Stimulated activated CD4-positive, alpha-beta T cell treated with anti-CD3 and anti-CD28 coated beads, TNF-alpha, amount 100 ng/mL, for 1 hour (primary cell): ENCODE measurements at places on chromosomes 2 and 18.

DNA sequence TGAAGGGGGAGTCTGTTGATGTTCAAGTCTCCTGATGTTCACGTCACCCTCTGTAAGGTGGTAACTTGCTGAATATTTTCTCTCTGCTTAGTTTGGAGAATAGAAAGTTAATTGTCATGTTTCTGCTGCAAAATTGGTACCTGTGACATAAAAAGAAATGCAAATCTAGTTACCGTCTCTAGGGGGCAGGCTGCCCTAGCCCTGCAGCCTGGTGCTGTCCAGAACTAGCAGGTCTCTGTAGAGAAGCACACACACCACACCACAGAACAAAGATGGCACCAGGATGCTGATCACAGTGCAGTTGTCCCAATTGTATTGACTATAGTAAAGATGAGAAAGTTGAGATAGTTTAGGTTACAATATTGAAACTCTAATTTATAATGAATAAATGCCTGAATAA, 47.0 kb downstream of the SLC9A4 start:
- DNase-seq: no peak

DNA sequence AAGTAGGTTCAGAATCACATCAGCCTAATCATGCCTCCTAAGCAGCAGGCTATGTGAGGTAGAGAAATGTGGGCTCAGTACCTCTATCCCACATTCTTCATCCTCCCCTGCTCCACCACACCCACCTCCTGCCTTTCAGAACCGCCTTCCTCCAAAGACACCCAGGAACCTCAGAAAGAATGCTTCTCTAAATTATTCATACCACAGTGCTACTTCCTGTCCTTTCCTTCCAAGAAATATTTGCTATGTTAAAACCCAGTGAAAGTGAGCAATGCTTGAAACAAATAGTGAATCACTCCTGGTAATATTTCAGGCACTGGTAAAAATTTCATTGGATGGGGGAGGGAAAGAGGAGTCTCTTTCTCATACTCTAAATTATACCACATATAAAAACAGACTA, 24.0 kb upstream of the CREB1 start:
- DNase-seq: no peak

DNA sequence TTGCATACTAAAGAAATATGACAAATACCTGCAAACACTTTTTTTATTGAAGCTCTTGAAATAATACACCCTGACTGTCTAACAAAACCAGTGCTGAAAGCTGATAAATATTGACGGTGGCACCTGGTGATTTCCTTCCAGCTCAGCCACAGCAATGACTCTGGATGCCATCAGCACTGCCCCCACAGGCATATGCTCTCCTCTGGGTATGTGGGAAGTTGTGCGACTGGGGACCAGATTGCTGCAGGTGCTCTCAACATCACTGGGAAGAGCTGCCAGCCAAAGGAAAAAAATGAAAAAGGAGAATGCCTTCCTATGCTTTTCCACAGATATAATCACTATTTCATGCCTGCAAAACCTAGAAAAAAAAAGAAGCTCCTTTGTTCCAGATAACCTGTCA, 141.5 kb downstream of the PIGN start:
- no peak for DNase-seq

DNA sequence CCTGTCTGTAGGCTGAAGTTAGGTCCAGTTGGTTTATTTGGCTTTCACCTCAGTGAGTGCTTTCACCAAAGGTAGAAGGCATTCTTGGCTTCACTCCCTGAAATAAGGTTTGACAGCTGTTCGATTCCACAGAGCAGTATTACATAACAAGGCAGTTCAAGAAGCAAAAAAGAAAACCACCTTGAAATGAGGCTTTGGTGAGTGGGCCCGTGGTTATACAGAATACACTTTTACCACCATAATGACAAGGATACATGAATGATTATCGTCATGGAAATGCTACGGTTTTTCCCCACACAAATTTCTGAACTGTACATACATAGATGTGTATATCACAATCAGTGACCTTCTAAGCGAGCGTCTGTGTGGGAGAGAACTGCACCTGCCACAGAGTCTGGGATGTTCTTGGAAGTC, 80.0 kb upstream of the CHRNA1 start:
- DNase-seq: no peak

GRCh38 chr2:154720651-154721050, 22.2 kb downstream of the KCNJ3 start:
- no peak for DNase-seq

- no peak for DNase-seq
These were observed 52.6 kb downstream of the COA5 start for GRCh38 chr2:98555696-98556095.

DNA sequence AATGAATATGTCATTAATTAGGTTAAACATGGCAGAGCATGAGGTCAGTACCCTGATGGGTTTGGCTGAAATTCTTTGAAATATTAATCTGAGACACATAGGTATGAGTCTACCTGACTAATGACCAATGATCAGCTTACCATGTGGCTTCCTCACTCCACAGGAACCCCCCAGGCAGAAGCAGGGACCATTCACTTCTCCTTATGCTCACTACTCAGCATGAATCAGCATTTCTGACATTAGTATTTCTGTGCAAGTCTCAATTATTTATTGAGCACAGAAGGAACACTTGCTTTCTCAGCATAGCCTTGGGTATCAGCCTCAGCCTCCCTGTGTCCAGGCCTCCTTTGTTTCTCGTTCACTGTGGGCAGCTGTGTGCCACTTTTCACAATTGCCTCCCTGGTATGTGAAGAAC, 9.3 kb upstream of the KCNE4 start:
- DNase-seq: no peak

DNA sequence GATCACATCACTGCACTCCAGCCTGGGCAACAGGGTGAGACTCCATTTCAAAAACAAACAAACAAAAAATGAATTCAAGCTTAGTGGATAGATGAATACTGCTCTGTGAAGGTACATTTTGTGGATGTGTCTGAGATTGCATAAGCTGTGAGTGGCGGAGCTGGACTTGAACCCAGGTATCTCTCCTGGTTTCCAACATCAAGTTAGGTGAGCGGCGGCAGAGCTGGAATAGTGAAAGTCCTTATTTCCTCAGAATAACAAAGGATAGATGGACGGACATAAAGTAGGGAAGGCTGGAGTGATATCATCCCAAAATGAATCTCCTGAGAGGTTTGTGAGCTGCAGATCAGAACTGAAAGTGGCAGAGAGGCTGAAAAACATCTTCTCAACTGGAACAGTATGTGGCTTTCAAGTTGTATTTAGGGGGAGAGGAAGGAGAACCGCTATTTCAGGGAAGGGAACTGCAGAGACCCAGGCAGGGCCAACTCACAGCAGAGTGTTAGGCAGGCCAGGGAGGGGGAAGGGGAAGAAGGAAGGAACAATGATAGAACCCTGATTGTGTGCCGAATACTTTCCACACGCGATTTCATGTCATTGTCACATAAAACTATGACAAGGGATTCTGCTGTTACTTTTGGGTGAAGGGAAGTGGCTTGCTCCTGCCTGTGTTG, 106.2 kb downstream of the LPIN1 start:
- no peak for DNase-seq

DNA sequence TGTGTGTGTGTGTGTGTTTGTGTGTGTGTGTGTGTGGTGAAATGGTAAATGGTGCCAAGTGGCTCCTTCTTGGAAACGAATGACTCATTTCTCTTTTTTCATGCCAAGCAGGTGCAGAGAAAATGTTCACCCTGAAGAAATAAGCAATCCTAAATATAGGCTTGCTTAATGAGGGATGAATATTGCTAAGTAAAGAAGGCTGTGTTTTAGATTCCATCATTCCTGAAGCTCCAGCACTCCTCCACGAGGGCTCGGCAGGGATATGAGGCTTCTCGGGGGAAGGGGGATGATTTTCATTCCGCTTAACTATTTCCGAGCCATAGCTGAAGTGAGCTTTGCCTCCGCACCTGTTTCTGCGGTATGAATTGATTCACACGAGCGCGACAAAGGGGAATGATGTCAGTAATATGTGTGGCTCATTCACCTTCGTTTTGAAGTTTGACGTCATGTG, 72.9 kb downstream of the TSN start:
- no peak for DNase-seq

GRCh38 chr2:10359246-10359645, 56.5 kb downstream of the HPCAL1 start:
- DNase-seq: no peak

DNA sequence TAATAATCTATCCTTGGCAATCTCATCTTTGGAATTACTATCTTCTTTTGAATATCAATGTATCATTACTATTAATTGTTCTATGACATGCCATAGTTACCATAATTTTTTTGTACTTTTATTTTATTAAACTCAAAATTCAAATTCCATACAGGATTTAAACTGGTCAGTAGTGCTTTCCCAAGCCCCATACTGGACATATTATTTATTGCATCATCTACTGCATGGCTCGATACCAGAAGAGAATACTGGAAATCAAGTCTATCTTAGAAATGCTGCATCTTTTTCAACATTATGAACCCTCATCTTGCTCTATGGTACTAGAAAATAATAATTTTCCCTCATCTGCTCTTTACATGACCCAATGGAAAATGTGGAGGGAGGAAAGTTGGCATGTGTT, 9.4 kb upstream of the PDE1A start:
- DNase-seq: no peak

DNA sequence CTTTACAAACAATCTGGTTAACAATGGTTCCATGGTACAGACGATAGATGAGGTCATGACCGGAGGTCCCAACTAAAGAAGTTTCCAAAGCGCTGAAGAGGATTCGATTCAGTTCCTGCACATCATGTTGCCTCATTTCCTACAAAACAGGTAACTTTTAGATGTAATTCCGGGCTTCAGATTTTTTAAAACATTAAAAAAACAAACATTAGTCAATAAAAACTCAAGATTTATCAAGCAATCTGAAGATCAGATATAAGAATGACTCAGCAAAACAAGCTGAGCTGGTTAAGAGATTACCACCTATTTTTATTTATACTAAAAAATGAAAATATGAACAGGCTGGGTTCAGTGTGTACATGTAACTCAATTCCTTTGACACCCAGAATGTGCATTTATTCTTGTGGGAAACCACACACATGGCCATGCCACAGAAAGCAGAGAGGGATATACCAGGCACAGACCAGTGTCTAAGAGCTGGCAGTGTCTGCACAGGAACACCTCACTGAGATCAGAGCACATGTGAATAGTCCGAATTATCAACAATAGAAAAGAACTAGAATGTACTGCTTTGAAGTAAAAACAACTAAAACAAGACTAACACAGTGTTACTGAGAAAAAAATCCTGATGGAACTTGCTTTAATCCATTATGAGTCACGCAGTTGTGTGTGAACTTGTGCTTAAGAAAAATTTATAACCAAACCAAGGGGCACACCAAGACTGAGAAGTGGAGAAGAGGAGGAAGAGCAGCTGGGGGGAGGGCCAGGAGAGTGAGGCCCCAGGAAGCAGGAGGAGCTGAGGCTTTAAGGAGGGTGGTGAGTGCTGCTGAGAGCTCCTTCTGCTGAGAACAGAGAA, 9.5 kb downstream of the USP40 start:
- no peak for DNase-seq

GRCh38 chr2:211751848-211752247, 786.8 kb downstream of the ERBB4 start:
- DNase-seq: no peak

DNA sequence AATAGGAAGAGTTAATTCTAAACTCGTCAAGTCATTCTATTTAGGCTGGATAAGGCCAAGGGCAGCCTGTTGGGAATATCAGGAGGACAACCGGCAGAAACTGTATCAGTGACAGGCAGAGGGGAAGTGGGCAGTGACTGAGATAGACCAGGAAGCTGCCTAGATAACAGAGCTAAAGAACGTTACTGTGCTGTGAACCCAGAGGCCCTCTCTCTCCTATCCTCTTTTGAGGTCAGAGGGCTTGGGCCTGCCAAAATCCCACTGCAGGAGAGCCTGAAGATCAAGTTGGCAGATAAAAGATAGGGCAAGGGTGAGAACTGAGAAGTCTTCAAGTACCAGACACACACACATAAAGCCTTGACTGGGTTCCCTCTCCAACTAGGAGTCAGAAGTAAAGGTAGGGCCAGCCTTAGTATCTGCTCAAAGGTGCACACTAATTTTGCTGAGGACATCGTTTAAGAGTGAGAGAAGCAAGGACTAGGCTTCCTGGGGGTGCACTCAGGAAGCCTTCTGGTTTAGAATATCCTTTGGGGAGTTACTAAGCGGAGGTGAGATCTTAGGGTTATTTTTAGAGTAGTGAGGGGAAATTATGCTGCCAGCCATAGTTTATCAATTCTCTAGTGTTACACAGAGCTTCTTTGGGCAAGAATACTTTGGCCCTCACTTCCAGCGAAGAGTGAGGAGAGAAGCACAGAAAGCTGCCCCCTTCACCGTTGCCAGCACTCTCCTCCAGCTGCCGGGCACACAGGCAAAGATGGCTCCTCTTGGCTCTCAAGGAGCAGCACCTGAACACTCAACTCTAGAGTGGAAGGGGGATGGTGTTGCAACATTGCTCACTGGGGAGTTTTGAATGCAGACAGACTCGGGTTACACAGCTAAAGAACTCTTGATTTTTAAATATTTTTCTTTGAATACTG, 9.8 kb downstream of the CAVIN2 start:
- no peak for DNase-seq

DNA sequence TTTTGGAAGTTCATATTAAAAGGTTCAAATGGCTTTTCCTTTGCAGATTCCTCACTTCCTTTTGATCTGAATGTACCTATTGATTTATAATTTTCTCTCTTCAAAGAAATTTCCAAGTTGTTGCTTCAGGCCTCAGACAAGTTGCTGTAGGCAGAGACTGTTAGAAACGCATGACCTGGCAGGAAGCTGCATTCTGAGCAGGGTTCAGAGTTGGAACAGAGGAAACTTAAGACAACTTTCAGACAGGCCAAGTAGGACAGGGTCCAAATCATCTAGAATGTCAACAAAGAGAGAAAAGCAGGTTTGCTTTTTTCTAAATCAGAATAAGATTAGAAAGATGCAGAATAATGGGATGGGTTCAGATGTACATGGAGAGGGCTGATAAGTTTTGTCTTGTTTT, 416.3 kb downstream of the LRP1B start:
- no peak for DNase-seq

- no peak for DNase-seq
These were observed 59.6 kb upstream of the SERPINE2 start for GRCh38 chr2:224098481-224099230.

GRCh38 chr18:46468426-46469180, 188.4 kb downstream of the LOXHD1 start:
- DNase-seq: no peak

GRCh38 chr2:15348636-15349035, 212.5 kb downstream of the NBAS start:
- no peak for DNase-seq

DNA sequence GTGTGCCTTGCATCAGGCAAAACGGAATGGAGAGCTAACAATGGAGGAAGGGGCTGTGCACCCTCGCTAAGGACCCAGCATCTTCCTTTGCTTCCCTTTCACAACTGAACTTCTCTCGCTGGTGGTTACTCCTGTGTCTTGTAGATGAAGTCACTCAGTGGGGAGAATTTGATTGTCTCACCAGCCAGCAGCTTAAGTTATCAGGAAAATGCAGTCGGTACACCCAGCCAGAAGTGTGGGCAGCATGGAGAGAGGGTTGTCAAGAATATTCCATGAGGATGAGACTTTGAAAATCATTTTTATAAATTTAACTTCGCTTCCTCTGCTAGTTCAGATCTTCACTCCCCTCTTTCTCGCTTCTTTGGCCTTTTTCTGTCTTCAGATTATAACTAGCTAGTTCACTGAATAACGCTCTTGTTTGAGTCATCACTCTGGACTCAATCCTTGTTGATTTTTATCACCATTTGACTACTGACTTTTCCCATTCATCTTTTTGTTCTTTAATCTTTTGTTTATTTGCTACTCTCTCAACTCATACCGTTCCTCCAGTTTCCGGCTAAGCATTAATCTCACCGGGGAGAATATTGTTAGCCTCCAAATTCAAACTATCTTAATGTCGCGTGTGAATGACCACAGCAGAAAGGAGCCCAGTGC, 221.7 kb downstream of the CD226 start:
- DNase-seq: no peak
